ENCODE measurements at places on chromosomes 4 and X.

DNA sequence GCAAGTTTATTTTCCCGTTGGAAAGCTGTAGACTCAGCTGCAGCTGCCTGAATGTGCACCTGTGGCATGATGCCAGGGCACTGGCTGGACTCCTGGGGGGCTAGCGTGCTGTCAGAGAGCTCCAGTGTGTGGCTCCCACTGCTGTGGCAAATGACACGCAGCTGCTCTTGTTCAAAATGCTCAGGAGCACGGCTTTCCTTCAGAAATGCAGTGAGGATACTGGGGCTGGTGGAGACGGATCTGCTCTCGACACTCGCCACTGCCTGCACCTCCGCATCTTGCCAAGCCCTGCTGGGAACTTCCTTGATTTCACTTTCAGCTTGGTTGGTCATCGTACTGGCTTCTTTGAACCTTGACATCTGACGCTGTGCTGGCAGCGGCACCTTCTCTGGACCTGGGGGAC lies 58.7 kb downstream of the GPRIN3 start:
- no peak for DNase-seq

DNA sequence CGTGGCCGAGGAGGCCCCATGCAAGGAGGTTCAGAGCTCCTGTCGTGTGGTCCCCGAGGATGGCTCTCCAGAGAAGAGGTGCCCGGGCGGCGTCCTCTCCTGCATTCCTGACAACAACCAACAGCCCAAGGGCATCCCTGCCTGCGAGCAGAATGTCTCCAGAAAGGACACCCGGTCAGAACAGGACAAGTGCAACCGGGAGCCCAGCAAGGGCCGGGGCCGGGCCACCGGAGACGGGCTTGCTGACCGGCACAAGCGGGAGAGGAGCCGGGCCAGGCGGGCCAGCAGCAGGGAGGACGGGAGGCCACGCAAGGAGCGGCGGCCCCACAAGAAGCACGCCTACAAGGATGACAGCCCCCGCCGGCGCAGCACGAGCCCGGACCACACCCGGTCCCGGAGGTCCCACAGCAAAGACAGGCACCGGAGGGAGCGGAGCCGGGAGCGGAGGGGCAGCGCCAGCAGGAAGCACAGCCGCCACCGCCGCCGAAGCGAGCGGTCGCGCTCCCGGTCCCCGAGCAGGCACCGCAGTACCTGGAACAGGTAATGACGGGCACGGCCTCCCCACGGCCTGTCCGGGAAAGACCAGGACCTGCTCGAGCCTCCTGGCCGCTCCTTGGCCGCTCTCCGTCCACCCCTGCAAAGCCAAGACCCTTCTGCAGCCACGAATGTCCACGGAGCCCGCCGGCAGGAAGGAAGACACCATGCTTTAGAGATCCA lies 9.8 kb downstream of the AKAP17A start:
- DNase-seq, result no peak

DNA sequence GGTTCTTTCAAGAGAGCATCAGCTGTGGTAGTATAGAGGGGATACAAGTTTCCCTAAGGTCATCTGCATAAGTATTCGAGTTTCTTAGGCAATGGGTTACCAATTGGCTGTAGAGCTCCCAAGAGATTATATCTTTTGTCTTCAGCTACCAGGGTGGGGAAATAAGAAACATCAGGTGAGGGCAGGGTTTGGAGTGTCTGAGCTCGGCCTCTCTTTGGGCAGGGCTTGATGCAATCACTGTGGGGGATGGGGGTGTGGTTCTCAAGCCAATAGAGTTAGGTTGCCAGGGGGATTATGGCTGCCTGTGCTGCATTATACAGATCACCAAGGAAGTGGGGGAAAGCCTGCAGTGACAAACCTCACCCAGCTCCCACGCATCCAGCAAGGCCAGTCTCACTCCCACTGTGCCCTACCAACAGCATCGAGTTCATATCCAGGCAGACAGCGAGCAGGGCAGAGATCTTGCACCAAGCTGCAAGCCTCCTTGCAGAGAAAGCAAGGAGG lies 172.1 kb upstream of the MAGEE2 start:
- DNase-seq, result no peak

GRCh38 chr4:78610546-78611214 lies 59.1 kb downstream of the ANXA3 start:
- DNase-seq, result peak; percentile 66

GRCh38 chr4:84231539-84232055 lies 267.5 kb downstream of the NKX6-1 start:
- no peak for DNase-seq

DNA sequence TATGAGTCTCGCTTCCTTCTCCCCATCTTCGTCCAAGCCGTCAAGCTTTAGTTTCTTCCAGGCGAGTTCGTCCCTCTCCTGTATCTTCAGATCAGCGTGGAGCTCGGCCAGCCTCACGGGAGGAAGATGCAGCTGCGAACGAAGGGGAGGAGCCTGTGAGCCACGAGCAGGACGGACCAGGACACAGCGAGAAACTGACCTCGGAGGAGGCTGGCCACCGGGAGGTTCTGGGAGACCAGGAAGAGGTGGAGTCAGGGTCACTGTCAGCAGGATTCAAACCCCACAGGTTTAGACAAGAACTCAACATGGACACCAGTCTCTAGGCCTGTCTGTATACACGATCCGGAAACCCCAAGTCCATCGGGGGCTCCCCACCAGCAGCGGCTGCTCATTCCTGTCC lies 7.3 kb downstream of the LRPAP1 start:
- DNase-seq, result no peak

- DNase-seq, result no peak
Measured at GRCh38 chr4:135325264-135325663, 1123.7 kb upstream of the PABPC4L start.
